ENCODE measurements at places on chromosomes 7 and 10.
A peak's percentile ranks its signal among the peaks of the same experiment; 100 is the strongest.

GRCh38 chr7:116683786-116684185, 11.8 kb downstream of the MET start:
- no peak for DNase-seq

DNA sequence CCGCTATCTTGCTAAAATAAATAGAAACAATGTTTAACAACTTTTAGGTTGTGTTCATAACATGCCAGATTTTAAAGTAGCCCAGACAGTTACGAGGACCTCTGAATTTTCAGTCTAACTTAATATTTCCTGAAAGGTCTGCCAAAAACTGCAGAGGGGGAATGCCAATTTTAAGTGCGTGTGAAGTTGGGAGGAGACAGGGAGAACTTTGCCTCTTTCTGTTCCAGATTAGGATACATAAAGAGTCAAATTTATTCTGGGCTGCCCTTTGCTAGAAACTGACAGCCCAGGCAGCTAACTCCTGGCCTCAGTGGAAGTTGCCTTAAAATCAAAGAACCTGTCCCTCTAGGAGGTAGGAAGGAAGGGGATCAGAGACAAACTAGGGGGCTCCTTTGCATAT, 52.3 kb upstream of the PIP4K2A start:
- no peak for DNase-seq

DNA sequence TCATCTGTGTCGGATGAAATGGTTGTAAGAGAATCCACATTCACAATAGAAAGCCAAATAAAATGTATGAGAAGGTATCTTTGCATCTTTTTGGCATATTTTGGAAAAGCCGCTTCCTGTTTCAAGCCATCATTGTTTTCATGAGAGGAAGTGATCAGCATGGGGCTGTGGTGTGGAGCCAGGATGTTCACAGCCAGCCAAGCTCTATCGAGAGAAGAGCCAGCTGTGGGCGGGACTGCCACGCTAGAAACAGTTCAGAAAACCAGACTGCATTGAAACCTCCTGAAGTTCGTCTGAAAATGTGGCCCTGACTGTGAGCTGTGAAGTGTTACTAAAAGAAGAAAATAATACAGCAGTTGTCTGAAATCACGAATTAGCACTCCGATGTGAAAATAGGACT, 21.2 kb upstream of the NPS start:
- DNase-seq = no peak

DNA sequence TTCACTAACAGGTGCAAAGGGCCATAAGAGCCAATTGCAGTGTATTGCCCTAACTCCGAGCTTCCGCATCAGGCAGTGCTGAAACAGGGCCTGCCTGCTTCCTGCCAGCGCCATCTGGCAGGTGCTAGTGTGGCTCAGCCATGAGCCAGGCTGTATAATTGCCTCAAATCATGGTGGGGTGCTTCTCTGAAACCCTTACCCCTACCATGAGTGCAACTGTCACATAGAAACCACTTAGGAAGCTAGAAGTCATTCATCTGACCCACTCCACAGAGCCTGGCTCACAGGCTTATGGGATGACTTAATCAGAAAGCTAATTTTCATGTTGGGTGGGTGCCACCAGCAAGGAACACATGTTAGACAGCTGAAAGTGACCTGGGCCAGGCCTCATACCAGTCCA, 133.3 kb upstream of the LAMB4 start:
- DNase-seq = no peak

GRCh38 chr10:26242706-26243350, 26.3 kb downstream of the GAD2 start:
- DNase-seq = no peak

DNA sequence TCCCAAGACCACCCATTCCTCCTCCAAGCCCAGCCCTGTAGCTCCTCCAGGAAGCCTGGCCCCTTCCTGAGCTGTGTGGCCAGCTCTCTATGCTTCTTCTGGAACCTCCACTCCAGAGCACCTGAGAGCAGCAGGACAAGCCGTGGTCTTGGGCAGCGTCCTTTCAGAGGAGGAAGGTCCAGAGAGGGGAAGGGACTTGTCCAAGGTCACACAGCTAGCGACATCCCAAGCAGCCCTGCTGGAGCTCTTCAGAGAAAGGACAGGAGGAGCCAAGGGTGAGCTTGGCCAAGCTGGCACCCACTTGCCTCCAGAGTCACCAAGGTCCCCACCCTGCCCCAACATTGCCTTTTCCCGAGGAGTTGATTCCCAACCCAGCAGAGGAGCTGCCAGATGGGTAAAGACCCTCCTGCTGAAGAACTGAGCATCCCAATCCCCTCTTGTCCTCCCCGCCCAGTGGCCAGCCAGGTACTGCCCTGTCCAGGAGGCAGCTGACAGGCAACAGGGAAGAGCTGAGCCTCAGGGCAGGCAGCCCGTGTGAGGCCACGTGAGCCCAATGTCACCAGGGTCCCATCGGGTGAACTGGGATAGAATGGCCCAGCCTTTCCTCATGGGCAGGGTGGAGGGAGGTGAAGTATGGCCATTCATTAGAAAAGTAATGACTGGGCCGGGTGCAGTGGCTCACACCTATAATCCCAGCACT, 46.2 kb downstream of the UNC5B start:
- DNase-seq = no peak

DNA sequence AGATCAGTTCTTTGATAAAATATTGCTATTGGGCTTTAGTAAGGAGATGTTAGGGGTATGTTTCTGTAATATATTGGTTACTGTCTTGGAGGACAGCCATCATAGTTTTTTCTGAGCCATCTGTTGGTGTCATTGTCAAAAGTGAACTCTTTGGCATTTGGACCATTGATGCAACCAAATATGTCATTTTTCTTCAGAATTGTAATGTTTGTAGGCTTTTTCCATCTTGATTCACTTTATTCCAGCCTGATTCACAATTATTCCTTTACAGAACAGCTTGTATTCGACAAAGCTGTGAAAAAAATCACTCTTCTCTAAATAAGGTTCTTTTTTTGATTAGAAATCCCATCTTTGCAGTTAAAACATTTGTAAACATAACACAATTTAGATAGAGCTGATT, 37.4 kb downstream of the SMNDC1 start:
- no peak for DNase-seq

DNA sequence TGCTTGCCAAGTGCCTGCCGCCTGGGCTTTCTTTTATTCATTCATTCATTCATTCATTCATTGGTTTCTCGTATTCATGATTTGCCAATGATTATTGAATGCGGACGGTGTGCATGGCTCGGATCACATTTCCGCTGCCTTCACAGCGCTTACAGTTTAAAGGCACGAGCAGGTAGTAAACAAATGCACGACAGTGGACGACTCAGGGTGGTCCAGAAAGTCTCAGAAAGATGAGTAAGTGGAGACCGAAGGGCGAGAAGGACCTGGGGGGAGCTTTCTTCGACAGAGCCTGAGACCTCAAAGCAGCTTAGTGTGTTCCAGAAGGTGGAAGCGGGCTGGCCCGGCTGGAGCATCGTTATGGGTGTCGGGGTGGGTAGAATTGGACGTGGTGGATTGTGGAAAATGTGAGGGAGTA, 506 bp downstream of the MCM10 start:
- peak; percentile 46 for DNase-seq

DNA sequence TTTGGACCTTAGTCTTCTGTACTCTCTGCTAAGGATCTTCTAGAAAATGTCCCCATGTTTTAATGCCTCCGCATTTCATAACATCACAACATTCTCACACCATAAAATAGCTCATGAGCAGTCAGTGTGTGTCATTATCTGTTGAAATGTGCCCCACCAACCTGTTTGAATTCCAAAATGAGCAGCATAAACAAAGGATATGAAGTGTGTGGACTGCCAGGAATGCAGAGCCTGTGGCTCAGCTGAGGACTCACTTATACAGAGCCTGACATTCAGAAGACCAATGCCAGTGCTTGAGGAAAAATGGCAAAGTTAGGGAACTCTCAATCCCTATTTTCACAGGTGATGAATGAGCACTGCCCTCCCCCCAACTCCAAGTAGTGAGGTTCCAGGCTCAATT, 621.4 kb downstream of the POM121L12 start:
- DNase-seq = no peak

DNA sequence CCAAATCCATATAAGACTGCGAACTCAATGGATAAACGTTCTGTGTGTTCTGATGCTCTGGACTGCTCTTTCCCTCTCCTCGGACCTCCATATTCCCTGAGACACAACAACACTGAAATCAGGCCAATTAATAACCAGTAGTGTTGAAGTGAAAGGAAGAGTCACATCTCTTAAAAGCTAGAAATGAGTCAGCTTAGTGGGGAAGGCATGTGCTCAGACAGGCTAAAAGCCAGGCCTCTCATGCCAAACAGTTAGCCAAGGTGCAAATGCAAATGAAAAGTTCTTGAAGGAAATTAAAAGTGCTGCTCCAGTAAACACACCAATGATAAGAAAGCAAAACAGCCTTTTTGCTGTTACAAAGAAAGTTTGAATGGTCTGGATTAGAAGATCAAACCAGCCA, 29.3 kb downstream of the TNS3 start:
- no peak for DNase-seq

DNA sequence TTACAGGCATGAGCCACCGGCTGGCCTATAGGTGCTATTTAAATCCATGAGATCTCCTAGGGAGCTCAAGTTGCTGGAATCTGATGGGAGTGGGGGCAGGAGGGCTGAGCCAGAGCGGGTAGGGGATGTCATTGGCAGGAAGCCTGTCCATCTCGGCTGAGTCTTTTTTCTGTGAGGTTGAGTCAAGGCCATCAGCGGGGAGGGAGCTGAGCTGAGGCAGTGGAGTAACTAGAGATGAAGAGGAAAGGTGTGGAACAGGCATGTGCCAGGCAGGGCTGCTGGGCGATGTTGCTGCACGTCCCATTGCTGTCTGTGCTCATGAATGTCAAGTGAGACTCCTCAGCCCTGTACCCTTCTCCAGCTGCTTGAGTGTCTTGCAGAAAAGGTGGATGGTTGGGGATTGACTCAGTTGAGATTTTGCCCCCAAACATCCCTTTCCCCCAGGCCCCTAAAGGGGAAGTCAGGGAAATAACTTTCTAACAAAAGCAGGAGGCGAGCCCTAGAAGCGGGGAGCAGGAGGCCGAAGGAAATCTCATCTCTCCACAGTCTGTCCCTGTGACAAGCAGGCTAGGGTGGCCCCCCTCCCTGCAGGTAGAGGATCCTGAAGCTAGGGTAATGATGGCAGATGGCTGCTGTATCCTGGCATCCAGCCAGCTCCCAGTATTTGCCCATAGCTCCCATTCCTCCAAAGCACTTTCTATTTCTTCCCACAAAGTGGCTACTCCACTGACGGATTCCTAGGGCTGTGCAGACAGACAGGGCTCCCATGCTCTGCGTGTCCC, 5.4 kb downstream of the ATP6V1F start:
- no peak for DNase-seq

DNA sequence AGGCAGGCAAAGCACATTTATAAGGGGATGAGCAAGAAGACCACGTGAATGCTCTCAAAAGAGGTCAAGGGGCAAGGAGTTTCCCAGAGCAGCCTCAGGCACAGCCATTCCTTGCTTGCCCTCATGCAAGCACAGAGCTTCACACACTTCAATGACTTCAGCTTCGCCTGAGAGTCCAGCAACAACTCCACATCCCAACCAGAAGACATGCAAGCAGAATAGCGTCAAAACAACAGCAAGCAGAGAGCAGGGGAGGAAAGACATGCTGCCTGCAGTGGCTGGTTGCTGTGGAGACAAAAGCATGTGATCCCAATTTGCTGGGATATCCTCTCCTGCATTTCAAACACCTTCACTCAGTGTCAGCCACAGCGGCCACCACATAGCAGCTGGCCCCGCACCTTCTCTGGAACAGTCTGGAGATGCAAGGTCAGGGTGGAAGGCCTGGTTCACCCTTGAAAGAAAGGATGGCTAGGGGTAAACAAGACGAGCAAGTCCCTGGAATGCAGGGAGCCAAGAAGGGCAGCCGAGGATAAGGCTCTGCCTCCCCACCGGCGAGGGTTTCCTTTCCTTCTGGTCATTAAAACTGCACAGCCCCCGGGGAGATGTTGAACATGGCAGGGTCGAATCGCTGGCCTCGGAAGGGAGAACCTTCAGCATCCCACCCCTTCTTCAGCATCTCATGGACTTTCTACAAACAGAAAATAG, 60.2 kb upstream of the CAMK2B start:
- DNase-seq = no peak

GRCh38 chr10:128065881-128066534, 60.2 kb downstream of the MKI67 start:
- no peak for DNase-seq

GRCh38 chr10:124658591-124659242, 85.5 kb downstream of the FAM53B start:
- DNase-seq = no peak

- no peak for DNase-seq
These were observed 121.9 kb downstream of the INPP5A start for GRCh38 chr10:132659206-132660091.

GRCh38 chr7:47968847-47969774, 10.3 kb downstream of the HUS1 start:
- peak; percentile 64 for DNase-seq

DNA sequence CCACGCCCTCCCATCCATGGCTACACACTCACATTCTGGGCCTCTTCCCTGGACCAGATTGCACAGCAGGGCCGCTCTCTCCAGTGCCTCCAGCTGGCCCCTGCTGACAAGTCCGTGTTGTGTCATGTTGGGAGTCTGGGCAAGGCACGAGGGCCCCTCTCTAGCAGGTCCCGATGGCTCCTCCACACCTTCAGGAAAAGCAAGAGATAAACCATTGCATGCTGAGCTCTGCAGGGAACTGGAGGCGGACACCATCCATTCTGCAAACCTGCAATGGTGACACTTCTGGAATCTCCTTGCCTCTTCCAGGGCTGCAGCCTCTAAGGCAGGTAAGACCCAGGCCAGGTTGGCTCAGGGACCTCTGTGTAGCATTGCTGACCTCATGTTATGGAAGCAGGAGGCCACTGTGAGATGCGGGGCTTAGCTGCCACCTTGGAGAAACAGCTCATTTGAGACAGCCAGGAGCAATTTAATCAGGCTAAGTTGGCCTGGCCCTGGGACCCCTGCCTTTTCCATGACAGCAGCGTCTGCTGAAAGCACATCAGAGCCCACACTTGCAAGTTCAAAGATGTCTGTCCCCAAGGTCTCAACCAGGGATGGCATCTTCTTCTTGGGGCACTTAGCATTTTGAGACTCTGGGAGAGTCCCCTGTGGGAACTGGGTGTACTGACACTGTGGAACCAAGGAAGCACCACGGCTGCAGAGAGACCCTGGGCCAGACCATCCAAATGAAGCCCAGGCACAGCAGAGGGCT, 34.2 kb upstream of the LEP start:
- no peak for DNase-seq

GRCh38 chr7:27115221-27116026, 12.9 kb upstream of the HOXA2 start:
- DNase-seq = peak; percentile 82

GRCh38 chr7:101998029-101998905, 180.8 kb downstream of the CUX1 start:
- no peak for DNase-seq

GRCh38 chr10:17116193-17116592, 13.4 kb downstream of the CUBN start:
- DNase-seq = no peak

GRCh38 chr10:102650655-102651454, 6.6 kb downstream of the TRIM8 start:
- no peak for DNase-seq

DNA sequence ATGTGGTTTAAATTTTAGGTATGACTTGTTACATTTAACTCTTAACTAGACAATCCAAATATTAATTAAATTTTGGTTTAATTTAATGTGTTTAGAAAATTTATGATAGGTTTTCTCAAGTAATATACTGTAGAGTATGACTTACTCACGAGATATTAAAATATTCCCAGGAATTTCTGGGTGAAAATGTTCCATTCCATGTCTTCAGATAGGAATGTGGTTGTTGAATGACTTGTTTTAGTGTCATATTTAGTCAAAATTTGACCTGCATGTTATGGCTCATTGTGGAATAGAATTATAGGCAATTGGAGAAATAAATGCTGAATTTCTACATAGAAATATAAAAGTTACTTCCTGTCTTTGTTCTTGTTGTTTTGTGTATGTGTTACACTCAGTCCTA, 46.7 kb downstream of the SHOC2 start:
- no peak for DNase-seq

Measured in RKO (cell line).